ENCODE measurements at places on chromosomes 7 and 10.

GRCh38 chr7:128453836-128454804 is 1.6 kb upstream of the HILPDA start:
- no peak for DNase-seq

DNA sequence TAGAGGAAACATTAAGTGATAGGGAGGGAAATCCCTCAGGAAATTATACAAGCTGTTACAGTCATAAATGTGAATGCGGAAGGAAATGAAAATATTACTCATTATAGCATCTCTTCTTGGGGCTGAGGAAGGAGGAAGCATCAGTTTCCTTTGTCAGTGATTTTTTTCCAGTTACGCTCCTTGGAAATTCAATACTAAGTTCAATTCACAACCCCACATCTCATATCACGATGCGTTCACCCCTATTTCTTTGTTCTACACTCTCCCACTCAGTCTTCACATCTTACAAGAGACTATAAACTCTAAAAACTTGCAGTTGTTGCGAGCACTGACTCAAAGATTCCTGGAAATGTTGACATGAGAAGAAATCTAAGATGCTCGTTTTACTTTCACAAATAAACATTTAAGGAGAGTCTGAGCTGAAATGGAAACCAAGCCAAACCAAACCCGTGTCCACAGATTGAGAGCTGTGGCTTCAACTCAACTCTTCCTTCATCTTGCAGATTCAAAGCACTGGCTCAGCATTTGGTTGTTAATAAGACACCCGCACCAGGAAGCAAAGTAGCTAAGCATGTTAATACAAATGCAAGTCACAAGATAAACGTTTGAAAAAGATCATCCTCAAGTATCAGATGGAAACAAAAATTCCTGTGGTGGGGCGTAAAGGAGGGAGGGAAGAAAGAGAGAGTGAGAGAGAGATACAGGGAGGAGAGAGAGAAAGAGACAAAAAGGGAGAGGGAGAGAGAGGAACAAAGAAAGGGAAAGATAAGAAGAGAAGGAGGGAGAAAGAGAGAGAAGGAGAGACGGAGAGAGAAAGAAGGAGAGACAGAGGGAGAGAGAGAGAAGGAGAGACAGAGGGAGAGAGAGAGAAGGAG is 150.0 kb upstream of the RSU1 start:
- DNase-seq = no peak

DNA sequence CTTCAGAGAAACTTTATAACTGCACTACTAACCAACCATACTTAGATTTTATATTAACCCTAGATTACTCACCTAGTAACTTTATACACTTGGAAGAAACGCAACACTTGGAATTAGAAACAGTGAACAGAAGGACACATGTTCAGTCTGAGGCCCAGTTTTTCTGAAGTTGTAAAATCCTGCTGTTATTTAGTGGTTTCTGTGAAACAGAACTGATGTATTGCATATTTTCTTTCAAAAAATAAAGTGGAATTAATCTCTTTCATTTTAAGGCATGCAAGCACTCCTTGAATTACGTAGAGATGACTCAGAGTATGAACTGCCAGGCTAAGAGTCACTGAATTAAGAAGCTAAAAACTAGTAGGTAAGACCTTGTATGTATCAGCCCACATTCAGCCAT is 215.8 kb downstream of the SKAP2 start:
- no peak for DNase-seq

DNA sequence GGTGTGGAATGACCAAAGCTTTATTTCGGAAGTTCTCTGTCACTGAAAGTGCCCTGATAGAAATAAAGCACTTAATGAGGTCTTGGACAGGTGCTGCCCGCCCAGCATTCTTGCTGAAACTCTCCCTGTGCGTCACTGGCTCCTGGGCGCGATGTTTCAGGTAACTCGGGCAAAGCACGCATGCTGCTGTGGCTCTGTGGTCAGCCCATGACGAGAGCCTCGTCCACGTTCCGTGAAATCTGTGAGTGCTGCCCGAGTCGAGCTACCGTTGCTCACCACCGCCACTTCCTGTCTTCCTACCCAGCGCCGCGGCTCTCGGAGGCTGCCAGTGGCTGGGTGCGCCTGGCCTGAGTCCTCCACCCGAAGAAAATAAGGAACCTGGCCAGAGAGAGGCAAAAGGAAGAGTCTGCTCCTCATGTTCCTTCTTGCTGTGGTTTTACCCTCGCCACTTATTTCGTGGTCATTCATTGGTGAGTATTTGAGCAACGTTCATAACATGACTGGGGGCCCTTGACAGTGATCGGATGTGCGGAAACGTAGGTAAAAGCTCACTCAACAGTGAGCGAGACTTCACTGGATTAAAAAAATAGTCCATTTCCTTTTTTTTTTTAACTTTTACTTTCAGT is 95.5 kb downstream of the MAP3K8 start:
- DNase-seq = no peak

DNA sequence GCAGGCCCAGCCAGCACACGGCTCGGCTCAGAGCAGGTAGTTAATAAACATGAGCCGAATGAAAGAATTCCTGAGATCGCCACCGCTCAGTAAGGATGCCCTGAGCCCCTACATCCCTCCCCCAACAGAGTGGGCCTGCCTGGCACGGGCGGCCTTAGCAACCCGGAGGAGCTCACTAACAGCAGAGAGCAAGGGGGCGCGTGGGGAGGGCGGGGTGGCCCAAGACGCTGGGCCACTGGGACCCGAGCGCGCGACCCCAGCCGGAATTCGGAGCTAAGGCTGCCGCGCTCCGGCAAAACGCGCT is 403 bp upstream of the ENO4 start:
- no peak for DNase-seq

GRCh38 chr7:92375013-92375412 is 72.3 kb upstream of the GATAD1 start:
- DNase-seq = no peak

Data from NCI-H524 treated with DMSO at 0.1 percent for 48 hours (cell line).